ENCODE measurements at places on chromosomes 6 and 20.

- DNase-seq = no peak
These were observed 2.0 kb downstream of the ATXN1 start for GRCh38 chr6:16759181-16759645.

- no peak for DNase-seq
These were observed 27.1 kb upstream of the SMOC2 start for GRCh38 chr6:168413856-168414255.

DNA sequence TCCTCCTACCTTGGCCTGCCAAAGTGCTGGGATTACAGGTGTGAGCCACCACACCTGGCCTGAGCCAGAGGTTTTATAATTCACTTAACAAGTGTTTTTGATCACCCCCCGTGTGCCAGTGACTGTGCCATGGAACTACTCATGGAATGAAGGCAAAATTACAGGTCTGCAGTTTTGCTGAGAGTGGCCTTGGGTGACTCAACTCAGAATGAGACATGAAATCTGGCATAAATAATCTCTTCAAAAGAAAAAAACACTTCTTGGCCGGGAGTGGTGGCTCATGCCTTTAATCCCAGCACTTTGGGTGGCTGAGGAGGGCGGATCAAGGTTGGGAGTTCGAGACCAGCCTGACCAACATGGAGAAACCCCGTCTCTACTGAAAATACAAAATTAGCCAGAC lies 166.9 kb upstream of the SALL4 start:
- DNase-seq = no peak

DNA sequence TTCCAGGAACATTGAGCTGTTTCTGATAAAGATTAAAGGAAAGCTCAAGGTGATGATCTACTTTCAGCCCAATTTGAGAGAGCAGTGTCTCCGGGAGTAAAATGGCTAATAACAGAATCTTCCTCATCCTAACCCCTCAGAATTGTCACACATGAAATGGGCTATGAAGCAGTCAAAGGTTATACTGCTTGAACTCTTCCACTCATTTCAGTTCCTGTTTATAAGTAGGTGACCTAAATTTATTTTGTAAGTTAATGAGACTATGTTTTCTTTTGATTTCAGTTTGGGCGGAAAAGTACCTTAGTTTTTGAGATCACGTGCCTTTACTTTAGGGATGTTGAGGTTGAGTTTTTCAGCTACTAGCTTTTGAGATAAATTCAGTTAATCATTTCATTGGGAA lies 47.2 kb downstream of the QKI start:
- DNase-seq = no peak

DNA sequence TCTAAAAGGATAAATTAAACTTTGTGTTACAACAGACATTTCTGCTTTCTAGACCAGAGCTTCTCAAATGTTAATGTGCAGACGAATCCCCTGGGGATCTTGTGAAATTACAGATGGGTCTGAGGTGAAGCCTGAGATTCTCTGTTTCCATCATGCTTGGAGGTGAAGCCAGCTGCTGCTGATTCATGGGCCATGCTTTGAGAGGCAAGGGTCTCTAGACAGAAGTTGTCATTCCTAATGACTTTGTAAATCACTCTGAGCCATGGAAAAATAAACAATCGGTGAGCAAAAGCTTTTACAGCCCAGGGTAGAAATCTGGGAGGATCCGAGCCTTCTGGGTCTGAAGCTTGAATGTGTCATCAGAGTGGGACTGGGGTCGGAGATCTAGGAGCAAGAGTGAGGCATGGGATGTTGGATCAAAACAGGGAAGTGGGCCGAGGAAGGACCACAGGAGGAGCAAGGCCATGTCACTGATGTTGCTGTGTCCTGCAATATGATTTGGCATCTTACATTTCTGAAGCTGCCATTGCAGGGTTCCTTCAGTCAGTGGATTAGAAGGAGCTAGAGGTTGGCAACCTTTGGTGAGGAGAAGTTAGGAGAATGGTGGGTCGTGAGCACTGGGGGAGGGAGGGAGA lies 77.3 kb downstream of the TRMT11 start:
- no peak for DNase-seq

DNA sequence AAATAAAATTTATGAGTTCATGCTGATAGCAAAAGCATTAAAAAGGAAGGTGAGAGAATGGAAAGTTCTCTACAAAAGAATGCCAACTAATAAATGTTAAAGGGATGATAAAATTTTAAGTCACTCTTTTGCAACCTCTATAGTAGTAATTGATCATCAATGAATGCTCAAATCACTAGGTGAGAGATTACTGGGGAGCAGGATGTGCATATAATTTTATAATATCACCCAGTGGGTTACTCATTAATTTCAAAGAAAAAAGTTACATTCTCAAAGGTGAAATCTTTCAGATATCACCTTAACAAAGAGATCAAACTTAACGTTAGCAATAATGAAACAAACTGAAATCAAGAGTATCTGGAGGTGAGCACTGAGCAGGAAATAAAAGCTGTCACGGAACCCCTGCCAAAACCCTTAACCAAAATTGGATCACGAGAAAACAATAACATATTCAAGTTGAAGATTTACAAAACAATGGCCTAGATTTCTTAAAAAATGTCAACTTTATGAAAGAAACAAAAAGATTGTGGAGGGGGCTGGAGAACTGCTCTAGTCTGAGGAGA lies 45.5 kb upstream of the TMEM244 start:
- no peak for DNase-seq

DNA sequence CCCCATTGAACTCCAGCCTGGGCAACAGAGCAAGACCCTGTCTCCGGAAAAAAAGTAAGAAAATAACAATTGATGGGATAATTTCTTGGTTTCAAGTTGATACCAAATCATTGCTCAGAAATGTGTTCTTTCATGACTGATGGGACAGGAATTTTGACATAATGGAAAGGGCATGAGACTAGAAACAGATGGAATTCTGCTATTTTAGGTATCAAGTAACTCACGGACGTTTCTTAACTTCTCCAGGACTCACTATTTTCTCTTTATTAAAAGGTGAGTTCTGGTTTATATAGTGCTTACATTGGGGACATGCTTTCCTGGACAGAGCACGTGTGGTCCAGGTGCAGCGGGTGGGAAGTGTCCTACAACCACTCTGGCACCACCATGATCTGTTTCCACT lies 6.0 kb upstream of the DSP start:
- DNase-seq = no peak

- DNase-seq = no peak
These were observed 15.2 kb downstream of the FAM210B start for GRCh38 chr20:56373942-56374341.

DNA sequence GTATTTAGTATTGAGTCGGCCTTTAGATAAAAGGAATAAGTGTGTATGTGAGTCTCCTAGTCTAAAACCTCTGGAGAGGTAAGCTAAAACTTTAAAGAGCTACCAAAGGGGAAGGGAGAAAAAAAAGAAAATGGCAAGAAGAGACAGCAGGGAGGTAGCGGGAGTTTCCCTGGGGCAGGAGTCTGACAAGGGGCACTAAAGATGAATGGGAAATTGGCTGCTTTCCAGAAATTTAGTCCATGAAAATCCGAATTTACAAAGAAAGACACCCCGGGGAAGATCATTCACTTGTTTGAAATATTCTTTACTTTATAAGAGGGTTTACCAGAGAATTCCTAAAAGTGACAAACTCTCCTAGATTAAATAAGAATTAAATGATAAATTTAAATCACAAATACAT lies 19.3 kb downstream of the RMND1 start:
- DNase-seq = no peak

DNA sequence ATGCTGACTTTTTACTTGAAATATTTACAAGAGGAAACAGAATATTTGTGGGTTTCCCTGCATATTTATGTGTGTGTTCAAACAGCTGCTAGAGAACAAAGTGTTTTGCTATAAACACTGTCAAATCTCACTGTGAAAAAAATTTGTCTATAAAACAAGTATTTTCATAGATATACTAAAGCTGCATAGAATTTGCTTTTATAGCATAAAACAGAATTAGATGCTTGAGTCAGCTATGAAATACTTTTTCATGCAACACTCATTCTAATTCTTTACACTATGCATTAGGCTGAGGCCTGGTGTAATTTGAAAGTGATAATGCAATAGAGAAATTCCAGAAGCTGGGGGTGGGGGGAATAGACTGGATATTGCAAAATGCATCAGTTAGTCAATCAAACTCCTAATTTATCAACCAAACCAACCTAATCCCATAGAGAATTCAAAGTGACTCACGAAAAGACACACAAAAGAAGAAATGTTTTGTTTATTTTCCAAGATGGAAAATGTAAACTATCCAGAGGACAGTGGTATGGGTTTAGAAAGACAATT lies 148.2 kb downstream of the LAMA2 start:
- no peak for DNase-seq

- no peak for DNase-seq
These were observed 27.0 kb upstream of the ADGRF5 start for GRCh38 chr6:46948699-46949098.

GRCh38 chr6:55604021-55604420 lies 25.0 kb upstream of the HMGCLL1 start:
- DNase-seq = no peak

DNA sequence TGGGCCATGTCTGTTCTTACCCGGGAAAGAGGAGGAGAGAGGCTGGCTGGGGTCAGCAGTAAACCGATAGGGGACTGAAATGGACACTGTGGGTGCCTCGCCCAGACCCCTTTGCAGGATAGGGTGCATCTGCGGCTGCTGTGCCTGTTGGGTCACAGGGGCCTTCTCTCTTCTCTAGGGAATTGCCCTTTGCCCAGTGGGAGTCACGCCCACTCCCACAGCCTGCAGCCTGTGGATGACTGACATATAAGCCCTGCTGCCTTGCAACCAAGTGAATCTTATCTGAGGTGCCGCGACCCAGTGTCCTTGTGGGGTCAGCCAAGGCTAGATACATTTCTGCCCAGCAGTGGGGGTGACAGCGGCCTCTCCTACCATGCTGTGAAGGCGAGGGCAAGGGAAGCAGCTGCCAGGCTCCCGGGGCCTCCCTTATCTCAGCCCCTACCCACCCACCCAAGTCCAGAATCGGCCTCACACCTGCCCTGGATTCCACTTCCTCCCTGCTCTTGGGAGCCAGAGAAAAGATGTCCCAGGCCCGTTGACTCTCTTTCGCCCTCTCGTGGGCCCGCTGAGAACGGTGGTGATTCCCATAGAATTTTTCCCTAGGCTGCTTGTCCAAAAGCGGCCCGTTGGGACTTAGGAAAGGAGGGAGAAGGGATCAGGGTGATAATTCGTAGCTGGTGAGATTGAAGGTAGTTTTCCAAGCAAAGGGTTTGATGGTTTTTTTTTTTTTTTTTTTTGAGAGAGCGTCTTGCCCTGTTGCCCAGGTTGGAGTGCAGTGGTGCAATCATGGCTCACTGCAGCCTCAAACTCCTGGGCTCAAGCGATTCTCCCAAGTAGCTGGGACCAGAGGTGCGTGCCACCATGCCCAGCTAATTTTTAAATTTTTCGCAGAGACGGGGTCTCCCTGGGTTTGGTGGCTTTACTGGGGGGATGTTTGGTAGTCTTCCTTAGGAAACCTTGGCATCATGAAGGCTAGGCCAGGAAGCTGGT lies 76.4 kb upstream of the RNF24 start:
- no peak for DNase-seq

DNA sequence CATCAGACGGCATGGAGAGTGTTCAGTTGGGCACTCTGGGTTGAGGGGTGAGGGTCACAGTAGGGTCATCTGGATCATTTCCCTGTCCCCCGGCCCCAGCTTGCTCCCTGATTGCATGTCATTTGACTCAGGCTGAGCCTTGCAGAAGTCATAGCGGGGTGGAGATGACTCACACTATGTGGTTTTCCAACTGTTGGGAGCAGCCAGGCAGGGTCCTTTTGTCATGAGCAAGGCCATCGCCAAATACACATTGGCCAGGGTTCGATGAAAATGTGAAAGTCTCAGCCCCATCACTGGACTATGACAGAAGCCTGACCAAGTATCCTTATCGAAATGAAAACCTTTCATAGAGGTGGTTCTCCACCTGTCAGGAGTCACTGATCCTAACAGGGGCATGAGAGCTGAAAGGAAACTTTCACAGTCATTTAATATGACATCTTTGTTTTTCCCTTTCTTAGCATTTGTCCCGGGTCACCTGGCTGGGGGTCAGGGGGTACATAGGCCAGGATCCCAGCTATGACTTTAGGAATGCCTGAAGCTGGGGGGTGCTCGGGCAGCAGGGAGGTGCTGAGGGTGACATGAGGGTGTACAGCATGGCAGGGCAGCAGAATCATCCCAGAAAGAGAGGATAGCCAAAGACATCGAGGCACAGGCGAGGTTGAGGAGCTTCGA lies 70.2 kb upstream of the CD93 start:
- no peak for DNase-seq

DNA sequence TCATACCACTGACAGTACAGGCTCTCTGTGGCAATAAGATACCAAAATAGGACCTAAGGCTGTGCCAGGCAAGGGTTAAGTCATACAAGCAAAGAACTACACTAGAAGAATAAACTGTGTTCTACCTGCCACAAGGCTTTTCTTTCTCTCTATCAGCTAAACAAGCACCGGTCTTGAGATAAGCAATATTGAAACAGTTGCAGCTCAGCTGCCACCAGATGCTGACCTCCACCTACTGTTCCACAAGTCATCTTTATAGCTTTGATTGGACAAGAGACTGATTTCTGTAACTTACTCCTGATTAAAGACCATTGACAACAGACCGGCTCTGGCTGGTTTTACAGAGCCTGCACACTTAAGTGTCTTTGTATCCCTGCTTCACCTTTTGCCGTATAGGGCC lies 24.1 kb downstream of the SCP2D1 start:
- no peak for DNase-seq

GRCh38 chr20:16714242-16714641 lies 15.6 kb upstream of the SNRPB2 start:
- DNase-seq = no peak

DNA sequence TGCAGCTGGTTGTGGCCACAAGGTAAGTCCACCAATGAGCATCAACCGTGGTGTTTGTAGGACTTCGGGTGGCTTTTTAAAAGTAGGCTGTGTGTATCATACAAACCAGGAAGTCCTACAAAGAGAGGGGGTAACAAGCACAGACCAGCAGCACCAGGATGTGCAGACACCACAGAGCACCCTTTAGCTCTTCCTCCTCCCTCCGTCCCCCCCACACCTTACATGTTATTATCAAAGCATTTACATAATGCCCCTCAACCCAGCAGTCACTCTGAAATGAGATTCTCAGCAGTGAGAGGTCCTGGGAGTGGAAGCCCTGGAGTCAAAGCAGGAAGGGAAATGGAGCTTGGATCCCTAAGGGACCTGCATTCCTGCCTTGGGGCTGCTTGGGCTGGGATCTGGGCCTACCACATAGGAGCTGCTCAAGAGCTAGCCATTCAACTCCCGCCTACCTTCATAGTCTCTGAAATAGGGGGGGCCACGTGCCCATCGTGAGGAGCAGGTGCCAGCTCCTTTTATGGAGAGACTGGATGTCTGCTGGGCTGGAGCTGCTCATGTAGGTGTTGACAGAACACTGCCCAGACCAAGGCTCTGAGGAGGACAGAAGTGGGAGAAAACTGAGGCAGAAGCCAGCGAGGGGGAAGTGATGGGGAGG lies 90.6 kb downstream of the PSMB1 start:
- no peak for DNase-seq
